ENCODE measurements at places on chromosomes 5 and 9.
A peak's percentile ranks its signal among the peaks of the same experiment; 100 is the strongest.

GRCh38 chr9:70642341-70642740 lies 227.9 kb upstream of the KLF9 start:
- no peak for DNase-seq

GRCh38 chr5:104942735-104943134 lies 1380.1 kb upstream of the NUDT12 start:
- DNase-seq = no peak

- DNase-seq = peak; percentile 89
These were observed 38.0 kb upstream of the OSMR start for GRCh38 chr5:38807570-38808483.

DNA sequence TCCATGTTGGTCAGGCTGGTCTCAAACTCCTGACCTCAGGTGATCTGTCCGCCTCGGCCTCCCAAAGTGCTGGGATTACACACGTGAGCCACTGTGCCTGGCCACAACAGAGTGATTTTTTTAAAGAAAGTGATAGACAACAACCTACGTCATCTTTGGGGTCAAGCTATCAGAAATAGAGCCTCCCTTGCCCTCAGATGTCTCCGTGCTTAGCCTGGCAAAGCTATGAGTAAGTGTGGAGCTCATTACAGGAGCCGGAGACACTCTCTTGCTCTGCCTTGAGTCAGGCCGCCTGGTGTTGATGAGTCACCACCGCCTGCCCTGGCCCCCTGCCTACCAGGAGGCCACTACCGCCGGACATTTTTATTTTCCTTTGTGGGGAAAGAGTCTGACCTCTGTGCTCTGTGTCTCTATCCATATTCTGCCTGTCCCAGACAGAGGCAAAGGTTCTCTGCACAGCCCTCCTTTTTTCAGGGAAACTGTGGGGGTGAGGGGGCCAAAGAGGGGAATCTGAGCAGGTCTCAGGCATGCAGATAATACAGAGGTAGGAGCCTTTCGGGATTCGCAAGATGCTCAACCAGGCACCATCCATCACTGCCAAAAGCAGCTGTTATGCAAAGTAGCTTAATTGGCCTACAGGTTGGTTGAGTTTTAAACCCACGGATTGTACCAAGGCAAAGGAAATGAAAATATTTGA lies 123.7 kb upstream of the CPEB4 start:
- DNase-seq = peak; percentile 98

DNA sequence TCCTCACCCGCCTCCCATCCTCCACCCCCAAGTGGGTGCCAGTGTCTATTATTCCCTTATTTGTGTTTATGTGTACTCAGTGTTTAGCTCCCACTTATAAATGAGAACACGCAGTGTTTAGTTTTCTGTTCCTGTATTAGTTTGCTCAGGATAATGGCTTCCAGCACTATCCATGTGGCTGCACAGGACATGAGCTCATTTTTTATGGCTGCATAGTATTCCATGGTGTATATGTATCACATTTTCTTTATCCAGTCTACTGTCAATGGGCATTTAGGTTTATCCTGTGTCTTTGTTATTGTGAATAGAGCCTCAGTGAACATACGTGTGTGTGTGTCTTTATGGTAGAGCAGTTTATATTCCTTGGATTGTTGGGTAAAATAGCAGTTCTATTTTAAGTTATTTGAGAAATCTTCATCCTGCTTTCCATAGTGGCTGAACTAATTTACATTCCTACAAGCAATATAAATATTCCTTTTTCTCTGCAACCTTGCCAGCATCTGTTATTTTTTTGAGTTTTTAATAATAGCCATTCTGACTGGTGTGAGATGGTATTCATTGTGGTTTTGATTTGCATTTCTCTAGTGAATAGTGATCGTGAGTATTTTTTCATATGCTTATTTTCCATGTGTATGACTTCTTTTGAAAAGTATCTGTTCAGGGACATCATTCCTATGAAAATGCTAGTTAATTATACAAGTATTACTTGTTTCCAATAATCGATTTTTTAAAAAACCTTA lies 164.0 kb upstream of the CCDC152 start:
- DNase-seq = no peak

DNA sequence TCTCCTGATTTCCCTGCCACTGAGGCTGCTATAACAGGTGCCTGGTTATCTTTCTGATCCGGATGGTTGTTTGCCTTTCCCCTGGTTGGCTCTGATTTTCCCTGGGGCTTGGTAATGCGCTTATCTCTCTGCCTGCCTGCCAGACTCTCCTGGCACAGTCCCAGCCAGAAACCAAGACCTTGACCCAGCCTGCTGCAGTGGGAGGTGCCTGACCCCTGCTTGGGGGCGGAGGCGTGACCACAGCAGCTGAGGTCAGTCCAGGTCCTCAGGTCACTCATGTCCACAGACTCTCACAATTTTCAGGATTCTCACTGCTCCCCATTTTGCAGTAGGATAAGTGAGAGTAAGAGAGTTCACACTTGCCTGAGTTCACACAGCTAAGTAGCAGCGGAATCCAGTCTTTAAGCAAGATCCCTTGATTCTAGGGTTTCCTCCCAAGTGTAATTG lies 24.4 kb upstream of the SYNPO start:
- DNase-seq = no peak

DNA sequence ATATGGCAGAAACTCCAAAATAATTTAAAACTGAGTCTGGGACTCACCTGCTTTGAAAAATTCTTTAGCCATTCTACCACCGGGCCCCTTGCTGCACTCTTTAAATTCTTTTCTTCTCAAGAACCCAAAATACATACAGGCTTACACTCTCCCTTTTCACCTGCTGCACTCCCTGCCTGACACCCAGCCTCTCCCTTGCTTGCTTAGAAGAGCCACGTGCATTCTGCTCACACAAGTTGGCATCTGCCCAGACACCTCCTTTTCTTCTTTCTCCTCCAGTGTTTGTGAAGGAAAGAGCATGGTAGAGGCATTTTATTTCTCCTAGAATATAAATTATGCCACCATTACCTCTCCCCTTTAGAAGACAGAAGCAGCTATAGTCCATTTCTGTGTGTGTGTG lies 39.0 kb upstream of the AOPEP start:
- no peak for DNase-seq

DNA sequence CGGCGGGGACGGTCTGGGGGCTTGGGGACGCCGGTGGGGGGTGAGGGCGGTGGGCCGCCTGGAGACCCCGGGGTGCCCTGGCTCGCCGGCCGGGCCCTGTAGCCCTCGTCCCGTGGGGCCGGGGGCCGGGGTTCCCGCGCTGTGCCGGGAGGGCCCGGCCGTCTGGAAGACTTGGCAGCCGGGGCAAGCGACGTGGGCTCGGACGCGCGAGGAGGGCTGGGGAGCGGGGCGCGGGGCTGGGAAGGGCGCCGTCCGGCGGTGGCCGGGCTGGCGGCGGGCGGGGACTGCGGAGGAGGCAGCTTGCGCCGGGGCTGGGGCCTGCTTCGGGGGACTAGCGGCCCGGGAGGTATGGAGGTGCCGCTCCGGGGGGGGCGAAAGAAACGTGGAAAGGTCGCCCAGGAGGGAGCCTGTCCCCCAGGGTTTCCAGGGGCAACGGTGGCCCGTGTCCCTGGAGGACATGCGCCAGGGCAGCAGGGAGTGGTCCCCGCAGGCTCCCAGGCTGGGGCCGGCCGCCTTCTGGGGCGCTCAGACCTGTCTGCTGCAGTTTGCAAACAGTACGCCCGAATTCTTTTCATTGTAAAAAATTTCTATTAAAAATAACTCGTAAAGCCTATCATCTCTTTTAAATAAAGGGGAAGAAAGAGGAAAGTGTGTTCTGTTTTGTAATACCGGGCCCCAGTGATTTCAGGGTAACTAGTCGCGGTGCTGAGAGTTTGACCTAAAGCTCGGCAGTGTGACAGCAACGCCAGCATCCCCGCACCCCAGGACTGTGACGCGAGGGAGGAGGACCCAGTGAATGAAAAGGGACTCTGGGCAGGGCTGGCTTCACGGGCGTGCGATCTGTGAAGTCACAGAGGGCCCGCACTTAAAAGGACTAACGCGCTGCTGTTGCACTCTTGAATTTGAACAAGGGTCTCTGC lies 752 bp upstream of the ANKH start:
- DNase-seq = peak; percentile 28

DNA sequence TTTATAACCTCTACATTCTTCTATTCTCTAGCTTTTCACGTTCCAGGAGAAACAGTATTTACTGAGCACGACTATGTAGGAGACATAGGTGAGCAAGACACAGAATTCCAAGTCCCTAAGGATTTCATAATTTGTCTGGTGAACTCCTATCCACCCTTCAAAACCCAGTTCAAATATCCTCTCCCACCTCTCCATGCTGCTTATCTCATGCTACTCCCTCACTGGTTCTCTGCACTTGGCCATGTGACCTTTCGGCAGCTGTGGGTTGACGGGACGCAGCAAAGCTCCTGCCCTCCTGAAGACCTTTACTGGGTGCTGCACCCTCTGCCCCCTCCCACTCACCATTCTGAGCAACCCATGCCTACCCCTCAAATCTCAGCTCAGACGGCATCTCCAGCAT lies 173.2 kb downstream of the RGS3 start:
- no peak for DNase-seq

DNA sequence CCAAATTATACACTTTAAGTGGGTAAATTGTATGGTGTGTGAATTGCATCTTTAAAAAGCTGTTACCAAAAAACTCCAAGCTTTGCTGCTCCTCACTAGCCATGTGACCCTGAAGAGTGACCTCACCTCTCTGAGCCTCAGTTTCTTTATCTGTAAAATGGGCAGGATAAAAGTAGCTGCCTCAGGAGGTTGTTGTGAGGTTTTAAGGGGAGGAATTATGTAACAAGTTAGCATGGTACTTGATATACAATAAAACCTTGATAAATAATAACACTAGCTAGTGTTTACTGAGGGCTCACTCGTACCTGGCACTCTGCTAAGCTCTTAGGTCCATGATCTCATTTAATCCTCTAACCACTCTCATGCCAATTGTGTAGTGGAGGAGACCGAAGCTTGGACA lies 19.0 kb upstream of the PHF19 start:
- no peak for DNase-seq

DNA sequence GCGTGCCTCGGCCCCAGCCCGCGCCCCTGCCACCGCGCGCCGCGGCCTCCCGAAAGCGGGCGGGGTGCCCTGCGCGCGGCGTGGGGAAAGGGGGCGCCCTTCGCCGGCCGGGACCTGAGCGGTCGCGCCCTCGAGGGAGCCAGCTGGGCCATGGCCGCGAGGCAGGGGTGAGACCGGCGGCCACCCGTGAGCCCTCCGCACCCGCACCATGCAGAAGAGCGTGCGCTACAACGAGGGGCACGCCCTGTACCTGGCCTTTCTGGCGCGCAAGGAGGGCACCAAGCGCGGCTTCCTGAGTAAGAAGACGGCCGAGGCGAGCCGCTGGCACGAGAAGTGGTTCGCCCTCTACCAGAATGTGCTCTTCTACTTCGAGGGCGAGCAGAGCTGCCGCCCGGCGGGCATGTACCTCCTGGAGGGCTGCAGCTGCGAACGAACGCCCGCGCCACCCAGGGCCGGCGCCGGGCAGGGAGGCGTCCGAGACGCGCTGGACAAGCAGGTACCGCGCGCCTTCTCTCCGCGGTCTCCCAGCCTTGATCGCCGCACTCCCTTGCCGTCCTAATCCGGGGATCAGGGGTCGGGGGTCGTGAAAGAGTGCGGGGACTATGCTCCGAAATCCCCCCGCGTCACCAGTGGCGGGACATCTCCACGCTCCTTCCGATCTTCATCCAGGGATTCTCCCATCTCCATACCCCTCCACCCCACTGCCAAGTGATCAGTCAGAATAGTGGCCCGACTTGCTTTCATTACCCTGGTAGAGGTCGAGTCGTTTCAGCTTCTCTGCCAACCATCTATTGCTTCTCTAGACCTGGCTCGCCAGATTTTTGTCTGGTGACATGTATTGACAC lies 590 bp downstream of the RASGRF2 start:
- DNase-seq = peak; percentile 51

DNA sequence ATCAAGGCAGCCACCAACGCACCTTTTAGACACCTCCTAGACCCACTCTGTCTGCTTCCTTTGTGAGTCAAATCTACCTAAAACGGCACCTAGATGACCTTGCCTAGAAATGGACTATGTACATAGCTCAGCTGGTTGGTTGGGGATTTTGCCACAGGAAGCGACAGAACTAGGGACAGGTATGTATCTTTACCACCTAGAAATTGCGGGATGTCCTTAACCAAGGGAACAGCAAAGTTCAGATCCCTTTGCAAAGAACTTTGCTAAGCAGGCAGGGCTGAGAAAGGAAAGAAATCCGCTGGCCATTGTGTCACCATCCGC lies 2.0 kb upstream of the ENC1 start:
- no peak for DNase-seq

- no peak for DNase-seq
These were observed 76.1 kb downstream of the NSUN2 start for GRCh38 chr5:6556802-6557102.

GRCh38 chr5:82257729-82258128 lies 20.4 kb downstream of the RPS23 start:
- no peak for DNase-seq

GRCh38 chr9:106893088-106893487 lies 30.1 kb downstream of the ZNF462 start:
- DNase-seq = peak; percentile 65

DNA sequence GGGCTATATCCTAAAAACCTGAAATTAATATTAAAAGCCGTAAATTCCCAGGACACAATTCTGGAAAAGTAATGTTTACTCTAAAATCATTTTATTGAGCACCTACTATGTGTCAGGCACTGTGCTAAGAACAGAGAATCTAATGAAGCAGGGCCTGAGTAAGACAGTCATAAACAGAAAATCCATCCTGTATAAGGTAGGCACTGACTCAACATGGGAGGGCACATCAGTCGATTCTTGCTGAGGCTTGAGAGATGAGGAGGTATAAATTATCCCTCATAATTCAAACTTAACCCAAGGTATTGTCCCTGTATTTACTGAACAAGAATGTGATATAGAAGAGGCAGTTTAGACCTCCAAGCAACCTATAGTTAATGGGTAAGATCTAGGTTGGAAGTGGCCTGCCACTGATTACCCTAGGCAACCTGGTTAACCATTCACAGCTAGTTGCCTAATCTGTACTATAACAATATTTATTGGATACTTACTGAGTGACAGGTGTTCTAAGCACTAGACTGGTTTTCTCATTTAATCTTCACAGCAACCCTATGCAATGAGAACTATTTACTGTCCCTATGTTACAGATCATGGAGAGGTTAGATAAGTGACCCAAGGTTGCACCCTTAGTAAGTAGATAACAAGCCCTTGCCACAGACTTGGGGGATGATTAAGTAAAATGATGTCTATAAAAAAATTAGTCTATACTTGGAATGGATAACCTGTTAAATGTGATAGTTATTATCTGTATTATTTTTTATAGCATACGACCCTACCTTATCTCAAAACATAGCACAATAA lies 317.7 kb downstream of the PDE4D start:
- DNase-seq = no peak

- DNase-seq = peak; percentile 9
These were observed 33.4 kb downstream of the PRRC1 start for GRCh38 chr5:127550652-127551409.

DNA sequence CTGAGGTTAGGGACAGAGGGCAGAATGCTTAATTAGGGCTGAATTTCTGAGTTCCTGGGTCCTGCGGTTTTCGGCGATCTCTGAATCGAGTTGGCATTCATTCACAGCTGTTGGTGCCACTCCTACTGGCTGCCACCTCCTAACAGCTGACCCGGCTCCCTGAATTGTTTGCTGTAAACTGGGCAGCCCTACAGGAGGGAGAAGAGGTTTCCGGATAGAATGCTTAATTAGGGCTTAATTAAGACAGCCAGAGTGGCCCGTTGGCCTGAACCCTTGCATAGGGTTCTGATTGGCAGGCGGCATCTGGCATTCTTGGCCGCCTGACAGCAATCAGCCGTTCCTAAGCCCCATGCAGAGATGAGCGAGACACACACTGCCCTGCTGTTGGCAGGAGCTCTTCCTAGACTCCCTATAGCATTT lies 25.7 kb downstream of the FRMPD1 start:
- no peak for DNase-seq

Data from iris pigment epithelial cell (primary cell).